Osteocyte (in vitro differentiated cells): ENCODE measurements at places on chromosomes 6 and 20. TPM values are rescaled to one million over a fixed set of nuclear protein-coding genes. Genes with fewer than 3 reads are reported as not detected.

DNA sequence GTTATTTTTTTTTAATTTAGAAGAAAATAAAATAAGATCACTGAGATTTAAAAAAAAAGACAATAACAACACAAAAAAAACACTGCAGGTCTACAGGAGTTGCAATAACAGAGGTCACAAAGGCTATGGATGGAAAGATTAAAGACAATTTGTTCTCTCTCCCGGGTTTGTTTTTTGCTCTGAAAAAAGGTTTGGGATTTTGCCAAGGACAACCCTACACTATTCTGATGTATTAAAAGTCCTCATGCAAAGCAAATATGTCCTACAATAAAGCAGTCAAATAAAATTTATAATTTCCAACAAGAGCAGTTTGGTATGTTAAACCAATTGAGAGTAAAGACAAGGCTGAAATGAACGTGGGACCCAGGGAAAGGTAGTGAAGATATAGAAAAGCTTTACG is 55.6 kb downstream of the PTPRK start:
- no peak for DNase-seq

The KATNA1 gene
- total RNA-seq, result 19.2 and 20.0 TPM in 2 replicates

- DNase-seq, result no peak
These were observed 86.4 kb downstream of the ADGRG6 start for GRCh38 chr6:142387997-142388815.

- no peak for DNase-seq
These were observed 25.2 kb downstream of the PYGB start for GRCh38 chr20:25273046-25273445.

DNA sequence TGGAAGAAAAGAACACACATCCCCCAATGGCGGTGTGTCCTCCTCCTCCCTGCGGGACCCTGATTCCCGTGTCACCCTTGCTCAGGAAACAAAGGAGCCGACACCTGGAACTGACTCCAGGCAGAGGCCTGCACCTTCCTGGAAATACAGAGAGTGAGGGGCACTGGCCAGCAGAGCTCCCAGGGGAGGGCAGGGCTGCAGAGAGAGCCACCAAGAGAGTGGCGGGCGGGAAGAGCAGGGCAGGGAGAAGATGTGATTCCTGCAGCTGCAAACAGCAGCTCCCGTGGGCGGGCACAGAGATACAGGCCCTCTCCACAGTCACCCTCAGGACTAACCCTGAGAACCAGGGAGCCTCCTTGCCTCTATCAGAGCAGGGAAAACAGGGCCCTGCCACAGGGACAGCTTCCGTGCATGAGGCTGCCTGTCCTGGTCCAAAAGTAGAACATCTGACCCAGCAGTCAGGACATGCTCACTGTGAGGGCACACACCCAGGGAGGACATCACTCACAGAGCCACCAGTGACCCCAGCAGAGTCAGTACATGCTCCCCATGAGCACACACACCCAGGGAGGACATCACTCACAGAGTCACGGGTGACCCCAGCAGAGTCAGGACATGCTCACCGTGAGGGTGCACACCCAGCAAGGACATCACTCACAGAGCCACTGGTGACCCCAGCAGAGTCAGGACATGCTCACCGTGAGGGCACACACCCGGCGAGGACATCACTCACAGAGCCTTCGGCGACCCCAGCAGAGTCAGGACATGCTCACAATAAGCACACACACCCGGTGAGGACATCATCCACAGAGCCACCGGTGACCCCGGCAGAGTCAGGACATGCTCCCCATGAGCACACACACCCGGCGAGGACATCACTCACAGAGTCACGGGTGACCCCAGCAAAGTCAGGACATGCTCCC is 193.1 kb downstream of the DLL1 start:
- peak; percentile 77 for DNase-seq

GRCh38 chr20:38072898-38073297 is 39.4 kb downstream of the RPRD1B start:
- no peak for DNase-seq

- DNase-seq, result no peak
These were observed 52.9 kb upstream of the TAB2 start for GRCh38 chr6:149264629-149265028.
